ENCODE measurements at places on chromosomes 3 and 15.
A peak's percentile ranks its signal among the peaks of the same experiment; 100 is the strongest.

DNA sequence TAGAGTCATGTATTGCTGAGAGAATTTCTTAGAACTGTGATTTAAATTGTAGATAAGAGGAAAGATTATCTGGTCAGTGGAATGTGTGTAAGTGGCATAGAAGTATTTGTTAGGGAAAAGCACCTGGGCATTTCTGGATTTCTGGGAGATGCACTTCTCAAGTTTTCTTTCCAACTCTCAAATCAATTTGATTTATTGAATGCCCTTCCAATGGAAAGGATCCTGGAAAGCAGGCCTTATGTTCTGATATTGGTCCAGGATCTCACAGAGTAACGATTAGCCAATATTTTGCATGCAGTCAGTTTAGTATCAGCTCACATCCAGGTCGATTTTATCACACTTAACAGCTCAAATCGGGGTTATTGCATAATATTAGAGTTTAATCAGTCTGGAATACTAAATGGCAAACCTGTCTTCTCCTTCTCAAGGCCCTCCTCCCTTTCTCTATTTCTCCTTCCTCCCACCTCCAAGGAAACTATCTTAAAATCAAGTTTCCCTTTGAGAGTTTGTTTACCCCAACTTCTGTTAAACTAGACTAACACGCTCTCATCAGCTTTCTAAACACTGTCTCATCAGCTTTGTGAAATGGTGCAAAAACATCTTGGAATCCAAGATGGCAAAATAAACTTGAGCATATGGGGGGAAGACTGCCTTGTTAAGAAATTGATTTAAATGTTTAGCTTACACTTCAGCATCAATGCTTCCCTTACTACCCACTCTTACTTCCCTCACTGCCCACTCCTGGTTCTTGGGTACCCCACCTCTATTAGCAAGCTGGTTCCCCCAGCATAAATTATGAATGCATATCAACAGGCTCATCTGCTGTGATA lies 9.5 kb downstream of the SOX2 start:
- DNase-seq = no peak

GRCh38 chr15:50940506-50940905 lies 32.0 kb downstream of the AP4E1 start:
- no peak for DNase-seq

- DNase-seq = peak; percentile 78
Measured at GRCh38 chr3:49238274-49239127, 38.5 kb downstream of the C3orf62 start.

GRCh38 chr3:11835028-11835639 lies 11.6 kb downstream of the TAMM41 start:
- no peak for DNase-seq

- DNase-seq = no peak
Measured at GRCh38 chr3:195849322-195850074, 37.8 kb upstream of the MUC4 start.

- DNase-seq = no peak
Measured at GRCh38 chr3:125022206-125022605, 33.6 kb downstream of the HEG1 start.

GRCh38 chr3:31981206-31982181 lies at the start of the genes OSBPL10 and ZNF860:
Gene OSBPL10 (minus strand): TSS chr3:31981262. CDS start chr3:31981179, 83 bp downstream.
Gene ZNF860 (plus strand): TSS chr3:31981750. CDS start chr3:31989080, 7,330 bp downstream.
- peak; percentile 92 for DNase-seq

- no peak for DNase-seq
Measured at GRCh38 chr15:32641517-32642059, at the start of gene SCG5. Gene SCG5 (plus strand): TSS chr15:32641710. CDS start chr15:32643593, 1,883 bp downstream.

DNA sequence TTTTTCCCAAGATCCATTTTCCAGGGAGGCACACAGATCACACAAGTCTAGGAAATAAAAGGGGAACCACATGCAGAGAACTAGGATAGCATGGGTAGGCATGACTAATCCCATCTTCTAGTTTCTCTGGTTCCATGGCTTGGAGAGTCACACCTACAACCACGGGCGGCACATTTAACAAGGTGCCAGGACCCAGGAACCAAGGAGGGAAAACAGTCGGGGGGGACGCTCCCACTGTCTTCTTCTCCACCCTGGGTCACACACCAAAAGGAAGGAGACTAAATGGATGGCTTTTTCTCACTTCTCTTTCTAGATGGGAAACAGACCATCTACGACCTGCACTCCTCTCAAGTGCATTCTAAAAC lies 4.6 kb upstream of the SMCO1 start:
- no peak for DNase-seq

DNA sequence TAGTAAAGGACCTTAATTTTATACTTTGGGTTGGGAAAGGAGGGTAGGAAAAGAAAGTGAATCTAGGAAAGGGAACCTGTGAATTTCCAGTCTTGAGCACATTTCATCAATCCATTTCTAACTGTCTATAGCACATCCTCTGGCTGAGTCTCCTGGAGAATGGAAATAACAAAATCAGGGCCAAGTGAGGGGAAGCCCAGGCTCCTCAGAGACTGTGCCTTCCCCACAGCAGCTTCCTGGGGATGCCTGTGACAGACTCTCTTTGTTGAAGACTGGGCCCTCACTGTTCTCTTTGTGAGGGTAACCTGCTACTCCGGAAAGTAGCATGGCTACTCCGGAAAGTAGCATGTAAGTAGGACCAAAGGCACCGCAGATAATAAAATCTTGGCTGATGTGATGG lies 22.6 kb upstream of the CSPG5 start:
- no peak for DNase-seq

DNA sequence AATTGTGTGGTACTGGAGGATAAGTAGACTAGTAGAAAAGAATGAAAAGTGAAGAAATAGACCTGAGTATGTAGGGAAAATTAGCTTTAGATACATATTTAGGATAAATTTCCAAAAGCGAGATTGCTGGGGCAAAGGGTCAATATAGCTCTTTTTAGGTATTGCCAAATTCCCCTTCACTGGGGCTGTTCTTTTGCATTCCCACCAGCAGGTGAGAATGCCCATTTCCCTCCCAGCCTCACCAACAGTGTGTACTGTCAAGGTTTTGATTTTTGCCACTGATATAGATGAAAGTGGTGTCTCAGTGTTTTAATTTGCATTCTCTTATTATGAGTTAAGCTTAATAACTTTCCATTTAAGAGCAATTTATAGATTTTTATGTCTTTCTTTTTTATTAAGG lies 35.7 kb upstream of the BHLHE40 start:
- DNase-seq = no peak

GRCh38 chr3:78689378-78689777 lies 1078.4 kb downstream of the ROBO1 start:
- DNase-seq = no peak

DNA sequence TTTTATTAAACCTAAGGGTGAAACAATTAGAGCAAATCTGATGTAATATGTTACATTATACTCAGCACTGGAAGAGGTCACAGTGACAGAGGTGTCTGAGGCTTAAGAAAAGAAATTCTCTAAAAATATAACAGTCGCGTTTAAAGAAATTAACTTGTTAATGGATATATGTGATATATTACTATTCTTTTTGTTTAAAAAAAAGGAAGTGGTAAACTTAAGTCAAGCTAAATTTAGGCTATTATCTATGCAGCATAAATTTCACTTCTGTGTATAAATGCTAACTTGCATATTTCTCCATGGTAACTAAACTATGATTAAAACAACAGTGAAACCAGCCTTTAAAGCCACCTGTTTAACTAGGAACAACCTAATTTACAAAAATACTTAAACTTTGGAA lies 191.3 kb downstream of the FOXP1 start:
- DNase-seq = no peak

- DNase-seq = no peak
Measured at GRCh38 chr15:79943820-79944219, 27.2 kb downstream of the BCL2A1 start.

DNA sequence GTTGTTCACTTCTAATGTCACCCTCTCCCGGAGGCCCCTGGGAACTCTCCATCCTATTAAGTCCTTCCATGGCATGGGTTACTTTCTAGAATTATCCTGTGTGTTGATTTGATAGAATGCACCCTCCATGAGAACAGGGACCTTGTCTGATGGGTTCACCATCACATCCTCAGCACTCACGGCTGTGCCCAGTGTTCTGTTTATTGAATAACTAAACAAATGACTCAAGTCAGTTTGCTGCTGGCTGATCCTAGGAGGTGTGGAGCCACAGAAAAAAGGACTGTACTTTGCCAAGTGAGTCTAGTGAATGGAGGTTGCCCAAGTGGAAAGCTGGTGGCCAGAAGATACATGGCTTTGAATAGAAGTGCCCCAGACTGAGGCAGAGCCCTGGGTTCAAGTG lies 48.5 kb upstream of the RAB6B start:
- peak; percentile 33 for DNase-seq

- DNase-seq = no peak
Measured at GRCh38 chr15:72965671-72966070, 86.6 kb upstream of the NEO1 start.

DNA sequence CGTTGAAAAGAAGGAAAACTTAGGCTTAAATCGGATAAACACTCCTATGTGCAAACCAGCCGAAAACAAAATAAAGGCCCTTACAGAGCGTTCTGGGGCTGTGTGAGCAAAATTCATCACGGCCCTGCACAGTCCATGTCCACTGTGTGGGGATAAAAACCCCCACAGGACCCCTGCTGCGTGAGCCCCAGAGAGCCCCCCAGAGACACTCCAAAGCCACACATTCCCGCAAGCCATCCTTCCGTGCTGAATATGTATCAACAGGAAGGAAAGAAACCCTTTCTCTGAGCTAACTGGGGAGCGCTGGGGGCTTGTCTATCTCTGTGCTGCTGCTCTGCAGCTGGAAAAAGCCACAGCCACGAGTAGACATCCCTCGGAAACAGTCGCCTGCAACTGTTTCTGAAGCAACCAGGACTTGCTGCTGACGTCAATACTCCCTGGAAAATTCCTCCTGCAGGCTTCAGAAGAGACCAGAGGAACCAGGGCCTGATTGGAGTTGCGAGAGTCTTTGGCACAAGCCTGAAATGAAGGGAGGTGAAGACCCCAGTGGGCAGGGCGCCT lies 72.7 kb downstream of the NUP210 start:
- DNase-seq = no peak

- no peak for DNase-seq
Measured at GRCh38 chr15:86063356-86064095, 16.1 kb upstream of the AGBL1 start.

DNA sequence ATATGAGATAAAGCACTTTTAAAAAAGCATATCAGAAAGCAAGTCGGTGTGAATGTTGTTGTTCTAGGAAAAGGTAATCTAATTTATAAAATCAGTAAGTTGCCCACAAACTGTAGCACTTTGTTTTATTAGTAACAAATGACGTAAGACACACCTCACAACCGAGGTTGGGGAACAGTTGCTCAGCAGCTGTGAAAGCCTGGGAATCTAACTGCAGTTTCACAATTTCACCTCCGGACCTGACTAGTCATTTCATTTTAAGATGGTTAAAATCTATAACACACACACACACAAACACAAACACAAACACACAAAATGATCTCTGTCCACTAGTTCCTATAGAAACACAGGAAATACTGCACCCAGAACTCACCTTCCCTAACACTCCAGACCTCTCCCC lies 406.7 kb upstream of the NR2F2 start:
- DNase-seq = no peak

GRCh38 chr3:62830727-62831322 lies 44.4 kb downstream of the CADPS start:
- no peak for DNase-seq

DNA sequence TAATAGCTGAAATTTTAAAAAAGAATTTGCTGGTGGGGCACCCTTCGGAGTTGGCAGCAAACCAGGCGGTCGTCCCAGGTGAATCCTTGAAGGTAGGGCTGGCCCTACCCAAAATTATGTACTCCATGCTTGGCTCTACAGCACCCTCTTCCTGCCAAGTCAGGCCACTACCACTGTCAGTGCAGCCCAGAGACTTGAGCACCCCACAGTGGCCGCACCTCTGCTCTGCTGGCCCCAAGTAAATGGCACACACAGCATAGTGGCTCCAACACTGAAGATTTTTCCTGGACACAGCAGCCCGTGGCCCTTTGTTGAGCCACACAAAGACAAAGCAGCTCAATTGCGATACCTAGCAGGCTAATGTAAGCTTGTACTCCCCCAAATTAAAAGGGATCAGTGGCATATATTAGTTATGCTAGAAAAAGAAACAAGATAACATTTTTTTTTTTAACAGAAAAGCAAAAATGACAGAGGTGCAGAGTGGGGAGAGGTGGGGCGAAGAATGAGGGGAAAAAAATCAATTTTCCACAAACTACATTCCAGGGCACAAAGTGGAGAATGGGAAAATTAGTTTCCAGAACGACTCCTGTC lies 250.5 kb downstream of the UACA start:
- no peak for DNase-seq

GRCh38 chr3:52054661-52055511 lies 1.5 kb downstream of the DUSP7 start:
- DNase-seq = no peak

Data from tibial artery (tissue), 4 donors.